ENCODE measurements at places on chromosomes 2 and 18.

DNA sequence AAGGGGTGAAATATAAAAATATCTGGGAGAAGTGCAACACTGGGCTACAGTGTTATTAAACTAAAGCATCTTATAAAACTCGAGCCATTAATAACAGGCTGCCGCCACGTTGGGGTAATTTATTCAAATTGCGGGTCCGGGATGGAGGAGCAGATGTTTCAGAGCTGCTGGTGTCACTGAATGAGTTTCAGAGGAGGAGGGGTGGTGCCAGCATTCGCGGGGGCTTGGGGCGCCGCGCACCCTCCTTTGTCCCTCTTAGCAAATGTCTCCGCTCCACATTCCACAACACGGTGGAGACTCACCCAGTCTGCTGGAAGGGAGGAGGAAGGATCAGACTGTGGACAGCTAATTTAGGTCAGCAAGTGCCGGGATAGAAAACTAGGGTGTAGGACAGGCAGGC is 260.5 kb downstream of the CELF4 start:
- DNase-seq: no peak

- DNase-seq: peak; percentile 40
Observed at GRCh38 chr2:48589170-48589767, 28.4 kb upstream of the GTF2A1L start.

DNA sequence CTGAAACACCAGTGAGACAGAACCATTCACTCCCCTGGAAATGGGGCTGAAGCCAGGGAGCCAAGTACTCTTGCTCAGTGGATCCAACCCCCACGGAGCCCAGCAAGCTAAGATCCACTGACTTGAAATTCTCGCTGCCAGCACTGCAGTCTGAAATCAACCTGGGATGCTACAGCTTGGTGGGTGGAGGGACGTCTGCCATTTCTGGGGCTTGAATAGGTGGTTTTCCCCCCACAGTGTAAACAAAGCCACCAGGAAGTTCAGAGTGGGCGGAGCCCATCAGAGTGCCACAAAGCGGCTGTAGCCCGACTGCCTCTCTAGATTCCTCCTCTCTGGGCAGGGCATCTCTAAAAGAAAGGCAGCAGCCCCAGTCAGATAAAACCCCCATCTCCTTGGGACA is 292.8 kb downstream of the LNPK start:
- DNase-seq: no peak

GRCh38 chr2:219727771-219728429 is 100.5 kb downstream of the SLC4A3 start:
- DNase-seq: no peak

GRCh38 chr2:97673915-97674283 is 4.4 kb downstream of the C2orf92 start:
- DNase-seq: no peak

- no peak for DNase-seq
Observed at GRCh38 chr18:70499218-70499691, 210.4 kb downstream of the SOCS6 start.

GRCh38 chr18:41199212-41199611 is 755.8 kb upstream of the PIK3C3 start:
- no peak for DNase-seq

DNA sequence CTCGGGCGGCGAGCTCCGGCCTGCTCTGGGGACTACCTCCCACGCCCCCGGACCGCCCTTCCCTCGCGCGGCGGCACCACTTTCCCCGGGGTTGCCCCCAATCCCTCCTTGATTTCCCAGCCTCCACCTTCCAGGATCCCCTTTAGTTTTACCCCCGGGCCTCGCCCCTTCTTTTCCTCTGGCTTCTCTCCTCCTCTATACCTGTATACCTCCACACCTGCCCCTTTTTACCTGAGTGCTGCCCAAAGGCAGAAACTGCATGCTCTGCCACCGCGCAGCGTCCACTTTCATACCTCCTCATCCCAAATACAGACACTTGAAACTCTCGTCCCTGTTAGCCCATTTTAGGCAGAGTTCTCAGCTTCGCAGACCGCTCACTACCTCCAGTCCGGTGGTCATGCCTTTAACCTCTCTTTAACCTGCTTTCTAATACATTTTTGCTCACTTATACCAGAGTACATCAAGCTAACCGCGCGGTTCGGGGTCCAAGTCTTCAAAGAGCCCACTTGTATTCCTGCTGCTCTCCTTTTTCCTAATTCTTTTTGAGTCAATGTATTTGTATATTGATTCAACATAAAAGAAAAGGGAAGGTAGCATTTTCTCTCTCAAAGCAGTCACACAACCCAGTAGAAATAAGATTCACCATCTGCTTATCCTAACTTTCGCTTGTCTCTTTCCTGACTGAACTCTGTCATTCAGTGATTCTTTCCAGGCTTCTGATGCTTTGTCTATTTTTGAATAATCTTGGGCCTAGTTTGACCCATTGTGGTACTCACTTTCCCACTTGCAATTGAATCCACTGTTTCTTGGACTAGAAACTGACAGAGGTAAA is 901 bp downstream of the SPOPL start:
- peak; percentile 24 for DNase-seq

Measured in ACHN (cell line).